Foreskin keratinocyte (primary cell): ENCODE measurements at places on chromosomes 4 and X. TPM values are rescaled to one million over a fixed set of nuclear protein-coding genes. Genes with fewer than 3 reads are reported as not detected.

The PYURF gene
- total RNA-seq, result 71.9 and 78.9 TPM in 2 replicates

The TRIM61 gene
- total RNA-seq, result 2.2 and 2.4 TPM in 2 replicates

The NWD2 gene
- total RNA-seq, result not detected in 2 replicates

The MRFAP1L1 gene
- total RNA-seq, result 48.2 and 53.9 TPM in 2 replicates

The CXCR3 gene
- total RNA-seq, result not detected in 2 replicates

The OCIAD2 gene
- total RNA-seq, result 182 and 231 TPM in 2 replicates

The SPANXA2 gene
- total RNA-seq, result not detected in 2 replicates

The FHIP1A gene
- total RNA-seq, result 17.0 and 19.1 TPM in 2 replicates

The DCHS2 gene
- not detected in 2 replicates for total RNA-seq
